ENCODE measurements at places on chromosomes 13 and 19.

- DNase-seq, result no peak
Measured at GRCh38 chr13:85417807-85418206, 381.4 kb downstream of the SLITRK6 start.

GRCh38 chr19:50838239-50838638 lies 4.9 kb upstream of the KLK15 start:
- DNase-seq, result no peak

GRCh38 chr19:41302624-41303351 lies 7.2 kb upstream of the CCDC97 start:
- peak; percentile 79 for DNase-seq

- peak; percentile 31 for DNase-seq
Measured at GRCh38 chr13:73228546-73228945, 169.7 kb downstream of the KLF5 start.

DNA sequence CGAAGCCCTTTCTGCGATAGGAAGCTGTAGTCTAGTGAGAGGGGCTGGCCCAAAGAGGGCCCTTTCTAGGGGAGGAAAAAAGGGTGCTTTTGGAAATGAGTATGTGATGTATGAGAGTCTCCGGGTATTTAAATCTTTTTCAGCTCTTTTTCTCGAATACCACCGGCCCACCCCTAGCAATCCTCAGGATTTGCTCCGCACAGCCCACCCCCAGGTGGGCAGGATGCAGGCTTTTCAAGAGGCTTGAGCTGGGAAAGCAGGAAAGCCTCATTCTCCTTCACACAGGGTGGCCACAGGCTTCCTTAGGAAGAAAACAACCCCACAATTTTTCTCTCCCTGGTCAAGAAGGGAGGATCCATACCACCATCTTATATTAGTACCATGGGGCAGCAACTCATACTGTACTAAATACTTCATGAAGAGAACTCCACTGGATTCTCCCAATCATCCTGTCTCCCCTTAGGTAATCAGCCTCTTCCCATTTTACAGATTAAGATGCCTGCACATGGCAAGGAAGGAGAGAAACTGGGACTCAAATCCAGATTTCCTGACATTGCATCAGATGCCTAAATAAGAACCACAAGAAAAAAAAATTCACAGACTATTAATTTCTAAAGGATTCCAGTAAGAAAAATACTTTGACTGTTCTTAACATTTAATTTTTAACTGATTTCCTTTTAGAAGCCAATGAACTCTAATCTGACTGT lies 84.4 kb downstream of the STK24 start:
- DNase-seq, result no peak

DNA sequence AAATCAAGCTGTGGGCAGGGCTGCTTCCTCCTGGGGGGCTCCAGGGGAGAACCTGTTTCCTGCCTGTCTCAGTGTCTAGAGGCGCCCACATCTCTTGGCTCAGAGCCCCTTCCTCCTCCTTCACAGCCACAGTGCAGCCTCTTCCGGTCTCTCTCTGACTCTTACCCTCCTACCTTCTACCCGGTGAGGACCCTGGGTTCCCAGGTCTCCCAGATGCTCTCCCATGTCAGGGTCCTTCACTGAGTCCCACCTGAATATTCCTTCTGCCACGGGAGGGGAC lies 153.1 kb downstream of the KDM4B start:
- no peak for DNase-seq

DNA sequence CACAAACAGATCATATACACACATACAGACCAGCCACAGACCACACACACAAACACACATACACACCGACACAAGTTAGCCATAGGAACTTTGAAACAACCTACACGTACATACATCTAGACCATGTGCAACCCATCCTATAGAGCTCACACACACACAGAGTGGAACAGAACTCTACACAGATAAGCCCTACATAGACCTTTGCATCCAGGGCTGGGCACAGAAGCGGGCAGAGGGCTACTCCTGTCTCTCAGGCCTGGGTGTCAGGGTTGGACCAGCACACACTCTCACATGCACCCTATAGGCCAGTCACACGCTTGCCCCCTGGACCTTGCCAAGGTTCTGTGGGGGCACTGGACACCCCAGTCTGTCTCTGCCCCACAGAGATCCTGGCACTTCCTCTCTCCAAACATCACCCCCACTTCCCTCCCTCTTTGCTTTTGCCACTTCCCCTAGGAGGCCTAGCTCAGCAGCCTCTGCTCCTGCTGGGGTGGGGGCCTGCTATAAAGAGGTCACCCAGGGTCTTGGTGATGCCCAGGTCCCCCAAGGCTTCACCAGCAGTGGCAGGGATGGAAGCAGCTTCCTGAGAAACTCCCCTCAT lies 5.8 kb upstream of the JUNB start:
- peak; percentile 33 for DNase-seq

DNA sequence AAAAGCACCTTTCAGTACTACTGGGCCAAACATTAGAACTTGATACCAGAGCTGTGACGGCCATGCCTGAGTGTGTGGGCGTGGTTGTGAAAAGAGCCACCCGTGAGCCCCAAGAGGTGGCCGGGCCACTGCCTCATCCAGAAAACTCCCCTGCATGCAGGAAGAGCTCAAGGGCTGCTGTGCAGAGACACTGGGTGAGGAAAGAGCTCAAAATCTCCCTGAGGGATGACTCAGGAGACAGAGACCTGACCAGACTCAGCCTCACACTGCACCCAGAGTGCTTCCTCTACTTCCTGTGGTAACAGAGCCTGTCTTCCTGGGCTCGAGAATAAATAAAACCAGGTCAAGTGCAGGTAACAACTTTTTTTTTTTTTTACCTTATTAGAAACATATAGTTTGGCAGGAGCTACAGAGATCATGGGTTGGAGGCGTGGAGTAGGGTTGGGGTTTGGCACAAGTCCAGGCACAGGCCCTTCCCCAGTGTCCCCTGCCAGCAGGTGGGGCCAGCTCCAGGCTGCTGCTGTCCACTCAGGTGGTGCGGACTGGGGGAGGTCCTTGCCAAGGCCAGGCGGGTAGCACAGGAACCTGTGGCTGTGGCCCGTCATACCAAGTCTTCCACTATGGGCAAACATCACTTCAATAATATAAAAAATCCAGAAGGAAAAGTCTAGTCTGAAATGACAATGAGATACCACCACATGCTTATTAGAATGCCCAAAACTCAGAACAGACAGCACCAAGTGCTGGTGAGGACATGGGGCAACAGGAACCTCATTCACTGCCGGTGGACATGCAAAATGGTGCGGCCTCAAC lies 25.5 kb downstream of the ELL start:
- DNase-seq, result peak; percentile 88

- no peak for DNase-seq
Measured at GRCh38 chr19:30555075-30555790, 183.0 kb downstream of the ZNF536 start.

DNA sequence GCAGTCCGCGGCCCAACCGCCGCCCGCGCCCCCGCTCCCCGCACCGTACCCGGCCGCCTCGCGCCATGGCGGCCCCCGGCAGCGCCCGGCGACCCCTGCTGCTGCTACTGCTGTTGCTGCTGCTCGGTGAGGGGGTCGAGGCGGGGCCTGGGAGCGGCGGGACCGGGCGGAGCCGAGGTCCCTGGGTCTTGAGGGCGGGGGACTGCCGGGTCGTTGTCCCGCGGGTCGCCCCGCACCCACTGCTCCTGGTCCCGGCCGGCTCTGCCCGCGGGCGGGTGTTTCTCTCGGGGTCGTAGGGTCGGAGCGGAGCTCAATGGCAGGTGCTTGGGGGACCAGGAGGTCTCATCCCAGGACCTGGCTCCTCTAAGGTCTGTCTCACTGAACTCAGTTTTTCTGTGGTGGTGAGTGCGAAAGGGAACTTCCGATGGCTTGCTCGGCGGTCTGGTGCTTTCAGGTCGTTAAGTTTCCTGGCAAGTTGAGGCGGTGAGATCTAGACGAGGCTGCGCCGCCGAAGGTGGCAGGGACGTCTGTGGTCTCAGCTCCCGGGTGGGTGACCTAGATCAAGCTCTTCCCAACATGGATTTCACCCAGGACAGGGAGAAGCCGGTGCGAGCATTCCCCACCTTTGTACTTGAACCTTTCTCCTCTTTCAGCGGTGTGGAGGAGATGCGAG lies 467 bp downstream of the LAMP1 start:
- peak; percentile 69 for DNase-seq

DNA sequence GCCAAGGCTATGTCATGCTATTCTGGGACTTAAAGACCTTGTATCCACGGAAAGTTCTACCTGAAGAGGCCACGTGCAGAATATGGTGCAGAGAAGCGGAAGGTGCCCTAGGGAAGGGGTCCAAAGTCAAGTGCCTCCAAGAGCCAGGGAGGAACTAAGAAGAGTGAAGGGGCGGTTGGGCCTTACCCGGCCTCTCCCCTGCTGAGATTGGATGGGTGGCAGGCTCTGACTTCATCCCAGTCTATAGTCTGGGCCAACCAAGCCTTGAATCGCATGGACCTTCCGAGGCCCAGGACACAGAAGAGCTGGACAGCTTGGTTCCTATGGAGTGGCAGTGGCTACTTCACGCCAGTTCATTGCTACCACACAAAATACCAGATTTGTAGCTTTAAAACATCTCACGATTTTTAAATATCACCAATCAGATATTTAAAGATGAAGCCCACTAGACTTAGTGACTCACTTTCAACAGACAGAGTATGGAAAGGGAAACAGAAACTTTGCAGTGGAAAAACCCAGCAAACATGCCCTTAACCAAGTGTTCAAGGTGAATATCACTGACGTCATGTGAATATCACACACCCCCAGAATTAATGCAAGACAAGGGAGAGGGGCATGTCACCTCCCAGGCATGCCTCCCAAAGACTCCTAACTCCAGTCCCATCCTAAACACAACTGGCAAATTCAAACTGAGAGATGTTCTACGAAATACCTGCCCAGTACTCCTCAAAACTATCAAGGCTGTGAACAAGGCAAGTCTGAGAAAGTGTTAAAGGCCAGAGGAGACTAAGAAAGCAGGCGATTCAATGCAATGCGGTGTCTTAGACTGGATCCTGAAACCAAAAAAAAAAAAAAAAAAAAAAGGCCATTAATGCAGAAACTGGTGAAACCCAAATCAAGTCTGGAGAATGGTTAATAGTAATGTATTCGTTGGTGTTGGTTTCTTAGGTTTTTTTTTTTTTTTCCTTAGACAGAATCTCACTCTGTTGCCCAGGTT lies 10.2 kb downstream of the C19orf12 start:
- peak; percentile 30 for DNase-seq

DNA sequence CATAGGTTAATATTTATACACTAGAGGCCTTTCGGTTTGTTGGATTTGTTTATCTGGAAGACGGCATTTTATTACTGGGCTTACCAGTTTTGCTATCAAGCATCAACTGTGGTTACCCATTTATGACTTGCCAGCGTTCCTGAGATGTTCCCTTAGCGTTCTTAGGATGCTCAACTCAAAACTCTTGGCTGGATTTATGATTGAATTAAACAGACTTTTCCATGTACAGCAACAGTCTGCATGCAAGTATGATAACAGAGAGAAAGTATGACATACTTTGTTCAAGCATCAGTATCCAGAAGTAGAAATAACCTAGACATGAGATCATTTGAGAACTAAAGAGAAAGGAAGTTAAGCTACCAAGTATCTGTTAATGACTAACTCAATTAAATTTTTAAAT lies 29.9 kb upstream of the RNF113B start:
- DNase-seq, result no peak

- no peak for DNase-seq
Measured at GRCh38 chr13:111344471-111345191, 24.2 kb downstream of the TEX29 start.

GRCh38 chr19:16860118-16860517 lies 28.7 kb upstream of the F2RL3 start:
- DNase-seq, result no peak

GRCh38 chr13:101712026-101712348 lies 259.5 kb downstream of the ITGBL1 start:
- DNase-seq, result no peak

- DNase-seq, result no peak
Measured at GRCh38 chr13:110347535-110348308, 40.6 kb downstream of the COL4A2 start.

- no peak for DNase-seq
Measured at GRCh38 chr13:106440866-106441265, 94.6 kb downstream of the EFNB2 start.

GRCh38 chr13:35978607-35979316 lies 152.4 kb downstream of the DCLK1 start:
- peak; percentile 13 for DNase-seq

- peak; percentile 88 for DNase-seq
Measured at GRCh38 chr19:52007806-52008557, at the start of gene ZNF615. TSS of gene ZNF615 (minus strand) at chr19:52008211. CDS start at chr19:52003711, 4,500 bp downstream.

DNA sequence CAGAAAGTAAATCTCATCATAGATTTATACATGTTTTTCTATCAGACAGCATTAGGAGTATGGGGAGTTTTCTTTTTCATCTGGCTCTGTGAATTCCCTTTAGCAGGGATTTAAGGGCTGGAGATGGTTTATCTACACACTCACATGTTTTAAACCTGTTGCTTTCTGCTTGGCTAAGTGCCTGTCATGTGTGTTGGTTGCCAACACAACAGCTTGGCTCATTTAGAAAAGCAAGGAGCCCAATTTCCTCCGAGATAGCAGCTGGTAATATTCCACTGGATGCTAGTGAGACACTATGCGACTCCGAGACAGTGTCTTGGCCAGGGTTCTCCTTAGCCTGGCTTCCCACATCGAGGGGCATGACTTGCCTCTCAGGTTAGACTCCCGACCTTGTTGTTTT lies 83.3 kb downstream of the KLF5 start:
- no peak for DNase-seq

DNA sequence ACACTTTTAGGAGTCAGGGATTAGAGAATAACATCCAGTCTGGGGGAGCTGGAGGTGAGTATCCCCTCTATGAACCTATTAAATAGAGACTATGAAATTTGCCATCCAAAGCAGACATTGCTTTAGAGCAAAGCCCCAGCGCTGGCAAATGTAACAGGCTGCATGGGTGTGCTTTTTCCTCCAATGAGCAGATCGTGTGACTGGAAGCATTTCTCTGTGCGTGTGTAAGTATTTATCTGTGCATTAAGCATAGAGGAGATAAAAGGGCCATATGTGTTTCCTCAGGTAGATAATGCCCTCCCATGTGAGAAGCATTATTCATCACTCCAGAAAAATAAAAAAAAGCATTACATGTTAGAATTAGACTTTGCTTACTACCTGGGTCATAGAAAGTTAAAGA lies 924 bp downstream of the TNFSF13B start:
- DNase-seq, result no peak

- DNase-seq, result no peak
Measured at GRCh38 chr13:97883396-97883795, 70.1 kb upstream of the IPO5 start.

DNA sequence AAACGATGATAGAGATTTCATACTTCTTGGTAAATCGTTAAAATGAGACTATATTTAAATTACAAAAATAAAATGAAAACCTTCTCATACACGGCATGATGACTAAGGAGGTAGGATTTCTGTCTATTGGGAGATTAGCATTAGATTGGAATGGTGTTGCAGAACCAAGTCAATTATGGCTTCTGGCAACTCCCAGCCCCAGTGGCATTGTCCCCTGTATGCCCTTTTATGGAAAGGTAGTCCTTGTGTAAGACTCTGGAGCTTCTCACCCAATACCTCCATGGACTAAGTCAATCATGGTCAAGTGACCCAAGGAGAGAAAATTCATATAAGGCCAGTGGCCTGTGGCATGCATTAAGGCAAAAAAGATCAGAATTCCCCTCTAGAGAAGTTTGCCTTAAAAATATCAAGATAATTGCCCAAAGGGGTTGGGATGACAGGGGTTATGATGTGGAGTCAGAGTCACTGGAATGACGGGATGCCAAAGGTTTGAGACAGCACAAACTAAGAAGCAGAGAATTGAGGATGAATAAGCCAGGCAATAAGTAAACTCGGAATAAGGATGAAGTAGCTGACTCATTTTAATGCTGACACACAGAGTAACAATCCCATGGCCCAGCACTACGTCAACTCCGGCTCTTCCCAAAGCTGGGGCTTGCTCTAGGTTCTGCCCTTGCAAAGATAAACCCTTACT lies 57.8 kb upstream of the POSTN start:
- no peak for DNase-seq

Data from CD4-positive, alpha-beta T cell treated with Interleukin-12 subunit alpha and Interleukin-12 subunit beta, for 1 hour (primary cell).